ENCODE measurements at places on chromosomes 7 and 10.
A peak's percentile ranks its signal among the peaks of the same experiment; 100 is the strongest.

- DNase-seq: peak; percentile 15
These were observed 72.7 kb upstream of the PRKG1 start for GRCh38 chr10:51001587-51001986.

GRCh38 chr7:75979759-75980429, 14.5 kb downstream of the TMEM120A start:
- DNase-seq: no peak

GRCh38 chr10:68233046-68233445, 1.1 kb upstream of the ATOH7 start:
- no peak for DNase-seq

- no peak for DNase-seq
These were observed 85.2 kb downstream of the ARHGAP22 start for GRCh38 chr10:48519481-48520183.

DNA sequence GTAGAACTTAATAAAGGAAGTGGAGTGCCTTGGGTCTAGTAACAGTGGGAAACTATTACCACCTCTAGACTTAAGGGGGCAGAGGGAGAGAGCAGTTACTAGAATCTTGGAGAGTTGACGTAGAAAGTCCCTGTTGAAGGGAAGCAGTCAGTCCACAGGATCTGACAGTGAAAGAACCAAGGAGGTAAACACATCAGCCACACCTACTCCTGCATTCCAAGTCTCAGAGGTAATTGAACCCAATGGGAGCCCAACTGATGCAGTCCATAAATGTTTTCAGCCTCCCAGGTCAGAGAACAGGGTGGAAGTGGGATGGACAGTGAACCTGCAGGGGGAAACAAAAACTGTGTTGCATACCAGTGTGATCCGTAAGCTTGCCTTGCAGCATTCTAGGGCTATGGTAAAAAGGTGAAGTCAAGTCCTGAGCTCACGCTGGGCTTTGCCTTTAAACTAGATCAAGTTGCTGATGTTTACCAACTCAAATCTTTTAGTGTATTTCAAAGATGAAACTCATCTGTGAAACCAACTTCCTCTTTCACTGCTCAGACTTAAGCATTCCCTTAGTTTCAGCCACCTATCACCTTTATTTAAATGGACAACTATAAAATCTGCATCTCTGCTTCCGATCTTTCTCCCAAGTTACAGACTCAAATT, 57.2 kb downstream of the SLC16A12 start:
- DNase-seq: no peak
